Hematopoietic multipotent progenitor cell treated with erythropoietin and hydrocortisone succinate and interleukin-3 and kit ligand, for 17 days (in vitro differentiated cells): ENCODE measurements at places on chromosomes 2 and 18.

GRCh38 chr2:118118479-118118878 lies 30.2 kb downstream of the INSIG2 start:
- no peak for DNase-seq

DNA sequence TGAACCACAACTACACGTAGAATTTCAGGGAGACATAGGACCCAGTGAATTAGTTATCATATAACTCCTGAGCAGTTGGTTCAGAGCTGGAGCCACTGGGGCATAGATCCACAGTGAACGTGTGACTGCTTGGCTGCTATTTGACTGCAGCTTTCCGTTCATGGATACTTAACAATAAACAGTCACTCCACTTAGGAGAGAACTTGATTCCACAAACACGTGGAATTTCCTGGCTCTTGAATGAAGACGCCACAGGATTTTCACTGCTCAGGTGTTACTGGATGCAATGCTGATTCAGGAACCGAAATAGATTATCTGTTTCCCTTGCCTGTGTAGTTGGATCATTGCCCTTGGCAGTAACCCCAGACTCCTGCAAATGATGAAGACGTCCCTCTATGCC lies 679.1 kb upstream of the ZEB2 start:
- no peak for DNase-seq

DNA sequence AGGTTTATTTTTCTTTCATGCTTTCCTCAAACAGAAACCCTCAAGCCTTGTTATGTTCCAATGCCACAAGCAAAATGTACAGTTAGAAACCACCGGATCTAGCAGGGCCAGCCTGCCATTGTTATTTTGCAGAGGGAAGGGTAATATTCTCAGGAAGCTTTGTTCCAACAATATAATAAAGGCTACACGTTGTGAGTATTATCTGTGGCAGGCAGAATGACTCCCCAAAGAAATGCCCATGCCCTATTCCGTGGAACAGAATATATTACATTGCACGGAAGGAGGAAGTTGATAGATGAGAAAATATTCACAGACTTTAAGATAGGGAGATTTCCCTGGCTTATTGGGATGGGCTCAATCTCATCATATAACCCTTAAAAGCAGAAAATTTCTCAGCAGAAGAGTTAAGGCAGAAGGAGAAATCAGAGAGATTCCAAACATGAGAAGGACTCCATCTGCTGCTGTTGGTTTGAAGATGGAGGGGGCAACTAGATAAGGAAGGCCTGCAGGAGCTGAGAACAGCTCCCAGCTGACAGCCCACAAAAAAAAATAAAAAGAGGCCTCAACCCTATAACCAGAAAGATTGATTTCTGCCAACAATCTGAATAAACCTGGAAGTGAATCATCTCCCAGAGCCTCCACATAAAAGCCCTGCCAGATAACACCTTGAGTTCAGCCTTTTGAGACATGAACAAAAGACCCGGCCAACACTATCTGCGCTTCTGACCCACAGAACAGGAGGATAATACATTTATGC lies 466.6 kb downstream of the LPIN1 start:
- DNase-seq: no peak

DNA sequence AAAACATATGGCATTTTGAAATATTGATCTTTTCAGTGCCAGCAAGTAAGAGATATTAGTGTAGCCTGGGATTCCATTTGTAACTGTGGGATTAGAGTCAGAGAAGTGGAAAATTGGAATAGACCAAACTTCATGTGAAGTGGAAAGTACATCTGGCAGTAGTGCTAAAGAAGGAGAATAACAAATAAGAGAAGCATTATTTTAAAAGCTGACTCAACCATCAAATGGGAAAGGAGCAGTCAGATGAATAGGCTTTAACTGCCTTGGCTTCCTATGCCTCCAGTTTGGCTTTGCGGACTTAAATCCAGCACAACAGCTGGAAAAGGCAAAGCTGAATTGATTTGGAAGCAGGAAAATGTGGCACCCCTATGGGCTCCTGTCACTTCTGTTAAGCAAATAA lies 623.1 kb downstream of the TSN start:
- no peak for DNase-seq

GRCh38 chr2:149653831-149654445 lies 66.4 kb upstream of the MMADHC start:
- no peak for DNase-seq

DNA sequence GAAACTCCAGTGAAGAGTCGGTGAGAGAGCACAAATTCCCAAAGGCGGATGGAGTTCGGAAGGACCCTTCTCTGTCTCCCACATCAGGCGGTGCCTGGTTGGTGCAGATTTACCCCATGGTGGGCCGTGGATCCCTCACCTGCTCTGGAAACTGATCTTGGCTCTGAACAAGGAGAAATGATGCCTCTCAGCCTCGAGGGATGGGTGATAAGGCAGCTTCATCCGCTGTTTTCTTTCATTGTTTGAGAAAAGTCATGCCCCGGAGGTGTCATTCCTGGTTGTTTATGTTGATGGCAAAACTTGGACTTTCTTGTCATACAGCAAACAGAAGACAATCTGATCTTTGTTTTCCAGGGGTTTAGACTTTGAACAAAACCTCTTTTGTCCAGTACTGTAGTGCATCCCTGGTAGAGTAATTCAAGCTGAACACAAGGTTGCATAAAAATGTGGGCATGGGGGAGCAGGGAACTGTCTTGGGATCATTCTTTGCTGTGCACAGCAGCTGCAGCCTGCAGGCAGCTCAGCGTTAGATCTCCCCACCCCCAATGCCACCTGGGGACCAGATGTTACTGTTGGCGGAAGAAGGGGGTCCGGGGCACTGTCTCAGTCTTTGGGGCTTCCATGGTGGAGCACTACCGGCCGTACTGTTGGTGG lies 81.3 kb downstream of the NFATC1 start:
- DNase-seq: no peak

DNA sequence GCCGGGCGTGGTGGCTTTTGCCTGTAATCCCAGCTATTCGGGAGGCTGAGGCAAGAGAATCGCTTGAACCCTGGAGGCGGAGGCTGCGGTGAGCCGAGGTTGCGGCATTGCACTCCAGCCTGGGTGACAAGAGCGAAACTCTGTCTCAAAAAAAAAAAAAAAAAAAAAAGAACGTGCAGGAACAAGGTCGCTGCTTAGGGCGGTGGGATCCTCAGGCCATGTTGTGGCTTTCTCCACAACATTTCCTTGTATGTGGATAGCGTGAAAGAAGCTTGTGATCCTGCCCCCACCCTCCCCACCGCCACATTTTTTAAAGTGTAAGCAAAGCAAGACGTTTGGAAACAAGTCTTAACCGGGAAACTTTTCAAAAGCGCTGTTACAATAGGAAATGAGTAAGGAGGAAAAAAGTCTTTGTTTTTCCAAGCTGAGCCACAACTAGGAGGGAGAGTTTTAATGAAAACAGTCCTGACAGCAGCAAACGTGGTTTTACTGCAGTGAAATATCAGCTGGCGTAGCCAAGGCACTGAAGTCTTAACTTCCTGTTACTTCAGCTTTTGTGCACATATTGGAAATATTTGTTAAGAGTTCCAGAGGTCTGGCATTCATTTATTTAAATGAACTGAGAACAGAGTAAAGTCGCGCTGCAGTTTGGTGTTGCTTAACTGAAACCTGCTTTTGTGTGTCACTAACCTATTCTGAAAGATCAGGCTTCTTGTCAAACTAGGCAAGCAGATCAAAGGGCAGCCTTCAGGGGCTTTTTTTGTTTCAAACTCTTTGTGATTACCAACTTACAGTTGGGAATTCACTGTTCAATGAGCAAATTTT lies 3.8 kb downstream of the TGIF1 start:
- DNase-seq: peak; percentile 67

DNA sequence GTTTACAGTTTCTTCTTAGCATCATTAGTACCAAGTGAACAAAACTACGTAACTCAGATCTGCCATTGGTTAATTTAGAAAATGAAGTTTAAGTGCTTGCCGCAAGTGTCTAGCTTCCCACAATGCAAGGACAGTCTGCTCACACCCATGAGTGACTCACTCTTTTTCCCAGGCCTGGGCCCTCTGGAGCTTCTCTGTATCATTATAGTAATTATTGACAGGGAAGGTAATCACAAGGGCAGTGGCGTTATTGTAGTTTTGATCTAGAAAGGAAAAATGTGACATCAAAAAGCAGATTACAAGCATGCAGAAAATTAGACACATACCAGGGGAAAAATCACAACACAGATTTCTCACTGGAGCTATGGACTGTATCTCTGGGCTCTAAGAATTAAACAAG lies 38.5 kb downstream of the NPC1 start:
- no peak for DNase-seq

DNA sequence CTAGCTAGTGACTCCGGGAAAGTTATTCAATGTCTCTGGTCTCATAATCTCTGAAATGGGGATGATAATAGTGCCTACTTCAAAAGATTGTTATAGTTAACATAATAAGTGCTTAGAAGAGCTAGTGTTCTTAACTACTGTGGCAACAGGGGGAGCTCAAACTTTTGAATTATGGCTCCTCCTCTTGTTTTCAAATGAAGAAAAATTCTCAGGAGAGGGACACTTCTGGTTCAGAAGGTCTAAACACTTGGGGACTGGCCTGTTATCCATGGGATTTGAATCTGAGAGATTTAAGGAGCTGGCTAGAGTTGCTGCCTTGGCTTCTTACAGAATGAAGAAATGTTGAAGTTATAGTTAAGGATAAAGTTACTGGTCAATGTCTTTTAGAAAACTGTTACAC lies 92.2 kb upstream of the ITGB6 start:
- no peak for DNase-seq
